NCI-H2107 (cell line): ENCODE measurements at places on chromosomes 12 and 14.

GRCh38 chr12:116525418-116526001 is 33.7 kb upstream of the MAP1LC3B2 start:
- DNase-seq = no peak

GRCh38 chr14:104201063-104201462 is 62.7 kb downstream of the KIF26A start:
- peak; percentile 33 for DNase-seq

DNA sequence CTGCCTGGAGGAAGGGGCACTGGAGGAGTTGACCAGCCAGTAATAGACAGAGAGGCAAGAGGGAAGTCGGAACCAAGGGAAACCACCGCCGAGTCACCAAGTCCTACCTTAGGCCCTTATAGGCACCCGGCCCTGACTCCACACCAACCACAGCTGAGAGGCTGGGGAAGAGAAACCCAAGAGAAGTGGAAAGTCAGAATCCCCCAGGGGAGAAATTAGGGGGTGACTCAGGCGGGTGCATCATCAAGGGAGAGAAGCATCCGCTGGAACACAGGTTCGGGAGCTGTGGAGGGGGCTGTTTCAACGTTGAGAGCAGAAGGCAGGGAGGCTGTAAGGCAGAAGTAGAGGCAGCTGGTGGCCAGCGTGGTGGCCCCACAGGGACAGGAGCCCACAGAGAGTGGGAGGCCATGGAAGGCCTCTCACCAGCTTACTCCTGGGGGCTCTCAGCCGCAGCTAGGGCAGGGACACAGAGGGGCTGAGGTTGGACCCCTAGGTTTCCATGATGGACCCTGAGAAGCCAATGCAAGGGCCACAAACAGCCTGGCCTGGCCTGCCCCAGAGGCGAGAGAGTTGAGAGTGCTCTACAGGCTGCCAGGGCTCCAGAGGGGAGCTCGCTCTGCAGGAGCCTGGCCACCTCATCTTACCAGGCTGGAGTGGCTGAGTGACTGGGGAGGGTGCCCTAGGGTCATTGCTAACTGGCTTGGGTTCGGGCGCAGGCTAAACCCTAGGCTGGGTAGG is 1.4 kb upstream of the TRMT61A start:
- DNase-seq = no peak

GRCh38 chr12:108337235-108338223 is 1.6 kb downstream of the CMKLR1 start:
- DNase-seq = no peak
